NCI-H510A treated with DMSO at 0.1 percent for 48 hours (cell line): ENCODE measurements at places on chromosomes 1 and 21.
A peak's percentile ranks its signal among the peaks of the same experiment; 100 is the strongest.

GRCh38 chr1:178345807-178346206, 151.0 kb downstream of the CLEC20A start:
- no peak for DNase-seq

DNA sequence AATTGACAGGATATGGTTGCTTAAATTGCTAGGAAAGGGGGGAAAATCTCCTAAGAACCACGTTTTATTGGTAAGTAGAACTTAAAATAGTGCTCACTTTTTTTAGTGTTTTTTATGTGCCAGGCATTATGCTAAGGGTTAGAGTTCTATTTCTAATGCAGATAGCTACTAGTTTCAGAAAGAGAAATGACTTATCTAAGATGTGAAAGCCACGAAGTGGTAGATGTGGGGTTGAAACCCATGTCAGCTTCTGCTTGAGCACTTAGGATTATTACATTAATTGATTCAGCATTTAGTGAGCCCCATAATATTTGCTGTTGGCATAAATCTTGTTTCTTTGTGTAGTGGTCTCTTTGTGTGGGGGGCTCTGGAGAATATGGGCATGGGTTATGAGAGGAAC, 24.7 kb downstream of the CACHD1 start:
- no peak for DNase-seq

DNA sequence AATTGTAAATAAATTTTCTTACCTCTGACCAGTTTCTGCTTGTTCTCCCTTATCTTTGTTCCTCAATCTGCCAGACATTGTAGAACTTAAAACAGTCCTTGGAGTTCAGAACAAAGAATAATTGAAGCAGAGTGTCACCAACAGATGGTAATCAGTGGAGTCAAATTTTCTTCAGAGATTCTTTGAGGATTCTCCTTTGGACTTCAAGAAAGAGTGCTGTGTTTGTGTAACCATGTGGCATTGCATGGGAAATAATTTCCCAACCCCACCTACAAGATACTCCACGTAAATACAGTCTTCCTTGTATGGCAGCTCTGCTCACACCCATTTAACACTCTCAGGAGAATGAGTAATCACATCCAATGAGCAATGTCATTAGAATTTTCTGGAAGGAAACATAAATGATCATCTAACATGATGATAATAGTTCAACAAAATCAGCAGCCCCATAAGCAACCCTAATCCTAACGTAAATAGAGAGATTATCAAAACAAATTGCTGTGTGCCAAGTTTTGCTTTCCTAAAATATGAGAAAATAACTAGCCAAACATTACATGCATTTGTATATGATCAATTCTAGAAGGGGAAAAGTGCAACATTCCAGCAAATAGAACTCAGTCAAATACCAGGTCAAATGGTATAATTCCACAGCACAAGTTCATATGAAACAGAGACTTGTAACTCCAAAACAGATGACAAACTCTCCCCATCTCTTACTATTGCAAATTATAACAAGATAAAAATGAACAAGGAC, 6.9 kb upstream of the DENND1B start:
- DNase-seq = no peak

DNA sequence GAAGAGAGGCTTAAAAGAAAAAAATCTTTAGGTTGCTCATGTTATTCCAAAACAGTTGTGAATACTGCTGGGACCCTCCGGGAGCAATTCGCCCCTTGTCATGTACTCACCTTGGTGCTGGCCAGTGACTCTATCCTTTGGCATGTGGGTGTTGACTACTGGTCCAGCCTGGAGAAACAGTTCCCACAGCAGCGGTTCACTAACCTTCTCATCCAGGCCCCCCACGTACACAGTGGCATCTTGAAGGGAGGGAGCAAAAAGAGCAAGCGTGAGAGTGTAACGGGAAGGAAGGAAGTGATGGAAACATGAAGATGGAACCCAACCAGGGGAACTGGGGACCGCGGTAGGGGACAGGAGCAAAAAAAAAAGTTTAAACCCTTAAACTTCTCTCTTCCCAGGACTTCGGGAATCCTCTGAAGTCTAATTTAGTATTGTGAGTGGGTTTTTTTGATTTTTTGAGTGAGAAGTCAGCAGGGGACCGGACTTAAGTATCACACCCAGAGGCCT, 494 bp downstream of the SF3B4 start:
- no peak for DNase-seq

- DNase-seq = no peak
Observed at GRCh38 chr1:41103766-41104165, 82.2 kb upstream of the SLFNL1 start.

DNA sequence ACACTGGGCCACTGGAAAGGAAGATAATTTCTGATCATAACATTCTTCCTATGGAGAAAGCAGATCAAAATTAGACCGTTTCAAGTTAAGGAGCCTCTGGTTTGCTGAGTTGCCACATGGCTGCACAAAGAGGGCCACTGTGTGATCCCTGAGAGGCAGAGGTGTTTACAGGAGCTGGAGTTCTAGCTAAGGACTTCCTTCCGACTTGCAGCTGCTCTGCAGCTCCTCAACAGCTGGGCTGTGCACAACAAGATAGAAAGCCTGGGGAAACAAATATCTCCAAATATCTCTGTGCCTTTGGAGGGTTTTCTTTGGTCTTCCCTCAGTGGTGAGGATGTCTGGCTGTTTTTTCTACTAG, 26.8 kb downstream of the GADD45A start:
- DNase-seq = peak; percentile 78

DNA sequence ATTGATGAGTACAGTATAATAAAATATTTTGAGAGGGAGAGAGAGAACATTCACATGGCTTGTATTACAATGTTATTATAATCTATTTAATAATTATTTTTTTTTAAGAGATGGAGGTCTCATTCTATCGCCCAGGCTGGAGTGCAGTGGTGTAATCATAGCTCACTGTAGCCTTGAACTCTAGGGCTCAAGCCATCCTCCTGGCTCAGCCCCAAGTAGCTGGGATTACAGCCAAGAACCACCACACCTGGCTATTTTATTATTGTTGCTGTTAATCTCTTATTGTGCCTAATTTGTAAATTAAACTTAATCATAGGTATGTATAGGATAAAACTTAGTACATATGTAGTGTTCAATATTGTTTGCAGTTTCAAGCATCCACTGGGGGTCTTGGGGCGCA, 57.8 kb downstream of the HS2ST1 start:
- no peak for DNase-seq

DNA sequence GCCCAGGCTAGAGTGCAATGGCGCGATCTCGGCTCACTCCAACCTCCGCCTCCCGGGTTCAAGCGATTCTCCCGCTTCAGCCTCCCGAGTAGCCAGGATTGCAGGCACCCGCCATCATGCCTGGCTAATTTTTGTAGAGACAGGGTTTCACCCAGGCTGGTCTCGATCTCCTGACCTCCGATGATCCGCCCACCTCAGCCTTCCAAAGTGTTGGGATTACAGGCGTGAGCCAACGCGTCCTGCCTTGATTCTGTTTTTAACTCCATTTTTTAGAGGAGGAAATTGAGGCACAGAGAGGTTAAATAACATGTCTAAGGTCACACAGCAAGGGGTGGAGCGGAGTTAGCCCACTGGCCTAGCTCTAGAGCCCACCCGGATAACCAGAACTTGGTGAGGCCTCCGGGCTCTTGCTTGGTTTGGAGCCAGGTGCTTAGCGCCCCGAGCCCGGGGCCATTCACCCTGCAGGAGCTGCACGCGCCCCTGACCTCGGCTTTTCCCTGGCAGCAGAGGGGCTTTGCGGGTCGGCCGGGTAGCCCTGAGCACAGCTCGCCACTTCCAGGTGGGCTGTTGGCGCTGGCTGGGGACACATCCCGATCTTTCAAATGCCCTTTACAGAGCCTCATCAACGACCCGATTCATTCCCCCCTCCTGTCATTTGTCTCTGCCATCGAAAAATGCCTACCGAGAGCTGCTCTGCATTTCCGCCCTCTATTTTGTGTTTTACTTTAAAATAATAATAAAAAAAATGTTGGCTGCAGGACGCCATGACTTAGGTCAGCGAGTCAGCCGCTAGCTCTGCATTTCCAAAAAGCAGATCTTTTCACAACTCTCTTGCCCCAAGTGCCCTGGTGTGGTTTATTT, 11.2 kb downstream of the SIM2 start:
- no peak for DNase-seq

- no peak for DNase-seq
Observed at GRCh38 chr1:91750398-91750996, 135.5 kb downstream of the TGFBR3 start.

GRCh38 chr1:16927711-16928485, 6.2 kb downstream of the CROCC start:
- no peak for DNase-seq

- peak; percentile 55 for DNase-seq
Observed at GRCh38 chr1:23422241-23422877, 2.2 kb downstream of the TCEA3 start.

GRCh38 chr1:235460770-235461169, 43.5 kb downstream of the B3GALNT2 start:
- no peak for DNase-seq

DNA sequence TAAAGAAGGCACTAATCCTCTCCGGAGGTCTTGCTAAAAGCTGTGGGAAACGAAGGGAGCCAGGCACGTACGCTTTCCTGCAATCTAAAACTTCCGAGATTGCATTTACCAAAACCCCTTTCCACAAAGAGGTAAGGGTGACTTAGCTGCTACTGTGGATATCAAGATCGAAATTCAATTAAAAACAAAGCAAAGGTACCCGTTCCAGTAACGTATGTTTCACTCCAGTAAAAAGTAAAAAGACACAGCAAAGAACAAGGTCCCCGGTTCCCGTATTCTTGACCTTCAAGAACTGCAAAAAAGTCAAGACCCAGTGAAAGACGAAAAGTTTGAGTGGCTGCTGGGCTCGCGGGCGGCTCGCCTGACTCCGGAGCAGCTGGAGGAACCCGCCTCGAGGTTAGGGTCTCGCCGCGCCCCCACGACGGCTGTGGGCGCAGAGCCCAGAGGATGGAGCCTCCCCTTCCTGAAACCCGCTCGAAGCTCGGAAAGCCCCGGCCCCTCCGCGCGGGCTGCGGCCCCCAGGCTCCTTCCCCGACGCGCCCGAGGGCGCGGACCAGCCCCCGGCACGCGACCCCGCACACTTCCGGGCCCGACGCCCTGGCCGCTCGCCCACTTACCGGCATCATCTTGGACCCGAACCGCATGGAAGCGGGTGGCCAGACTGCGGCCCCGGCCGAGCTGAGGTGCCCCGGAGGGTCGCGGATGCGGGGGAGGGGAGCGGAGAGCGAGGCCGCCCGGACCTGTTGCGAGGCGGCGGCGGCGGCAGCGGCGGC, 524 bp downstream of the TP53BP2 start:
- peak; percentile 42 for DNase-seq

DNA sequence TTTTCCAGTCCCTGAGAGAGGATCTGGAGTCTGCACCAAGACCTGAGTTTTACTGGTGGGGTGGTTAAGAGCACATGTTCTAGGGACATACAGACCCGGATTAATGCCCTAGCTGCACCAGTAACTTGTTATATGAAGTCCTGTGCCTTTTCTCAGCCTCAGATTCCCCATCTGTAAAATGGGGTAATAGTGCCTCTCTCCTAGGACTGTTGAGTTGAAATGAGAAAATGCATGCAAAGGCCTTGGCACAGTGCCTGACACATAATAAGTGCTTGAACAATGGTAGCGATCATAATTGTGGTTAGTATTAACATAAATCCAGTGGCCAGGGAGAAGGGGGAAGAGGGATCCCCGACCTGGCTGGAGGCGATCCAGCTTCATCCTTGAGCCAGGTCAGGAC, 12.3 kb downstream of the AHDC1 start:
- DNase-seq = no peak

DNA sequence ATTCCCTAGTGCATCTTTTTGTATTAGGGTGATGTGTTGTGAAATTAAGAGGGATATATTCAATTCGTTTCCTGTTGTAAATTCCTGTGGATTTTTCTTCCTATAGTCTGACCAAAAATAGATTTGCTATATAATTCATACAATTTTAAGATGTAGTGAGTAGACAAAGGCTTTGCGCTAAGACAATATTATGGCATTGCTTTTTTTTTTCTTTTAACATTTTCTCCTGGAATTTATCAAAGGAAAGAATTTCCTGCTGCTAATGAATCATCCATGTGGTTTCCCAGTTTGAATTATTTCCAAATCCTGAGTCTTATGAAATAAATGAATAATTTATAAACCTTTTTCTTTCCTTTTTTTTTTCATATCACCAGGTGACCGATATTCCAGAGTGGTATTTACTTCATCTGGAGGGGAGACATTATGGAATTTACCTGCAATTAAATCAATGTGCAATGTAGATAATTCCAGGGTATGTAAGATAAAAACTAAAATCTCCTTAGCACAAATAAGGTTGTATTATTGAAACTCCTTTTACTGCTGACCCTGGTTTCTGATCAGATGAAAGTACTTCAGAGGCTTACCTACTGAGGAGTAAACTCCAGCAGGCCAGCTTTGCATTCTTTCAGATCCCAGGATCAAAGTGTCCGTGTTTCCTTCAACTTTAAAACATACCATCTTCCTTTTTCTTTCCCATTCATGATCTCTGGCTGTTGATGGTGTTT, 148.4 kb downstream of the TLR5 start:
- no peak for DNase-seq

GRCh38 chr1:216183007-216183406, 240.2 kb downstream of the USH2A start:
- no peak for DNase-seq
